ENCODE measurements at places on chromosomes 2 and 18.

GRCh38 chr2:162301151-162301804 is 17.2 kb downstream of the IFIH1 start:
- DNase-seq, result peak; percentile 61

- DNase-seq, result peak; percentile 41
Observed at GRCh38 chr2:8307606-8308180, 374.2 kb upstream of the ID2 start.

GRCh38 chr2:11123856-11124759 is 31.2 kb upstream of the SLC66A3 start:
- peak; percentile 95 for DNase-seq

DNA sequence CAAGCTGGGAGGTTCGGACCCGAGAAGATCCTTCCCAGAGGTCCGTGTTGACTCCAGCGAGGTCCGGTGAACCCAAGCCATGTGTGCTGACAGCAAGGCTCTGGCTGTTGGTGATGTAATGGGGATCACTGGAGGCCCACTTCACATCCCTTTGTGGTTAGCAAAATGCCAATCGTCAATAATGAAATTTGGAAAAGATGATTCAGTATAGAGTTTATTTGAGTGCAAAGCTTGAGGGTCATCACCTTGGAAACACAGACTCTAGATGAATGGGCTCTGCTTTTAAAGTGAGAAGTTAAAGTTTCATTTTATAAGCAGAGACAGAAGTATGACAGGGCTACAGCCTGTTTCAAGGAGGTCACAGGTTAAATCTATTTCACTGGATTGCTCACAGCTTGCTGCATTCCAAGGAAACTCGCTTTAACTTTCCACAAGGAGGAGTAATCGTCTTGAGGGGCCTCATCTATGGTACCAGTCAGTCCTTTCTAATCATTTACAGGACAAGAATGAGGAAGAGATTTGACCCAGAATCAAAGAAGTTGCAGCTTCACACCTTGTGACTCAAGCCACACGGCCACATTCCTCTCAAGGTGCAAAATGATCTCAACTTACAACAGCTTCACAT is 140.5 kb downstream of the TPO start:
- DNase-seq, result peak; percentile 70

DNA sequence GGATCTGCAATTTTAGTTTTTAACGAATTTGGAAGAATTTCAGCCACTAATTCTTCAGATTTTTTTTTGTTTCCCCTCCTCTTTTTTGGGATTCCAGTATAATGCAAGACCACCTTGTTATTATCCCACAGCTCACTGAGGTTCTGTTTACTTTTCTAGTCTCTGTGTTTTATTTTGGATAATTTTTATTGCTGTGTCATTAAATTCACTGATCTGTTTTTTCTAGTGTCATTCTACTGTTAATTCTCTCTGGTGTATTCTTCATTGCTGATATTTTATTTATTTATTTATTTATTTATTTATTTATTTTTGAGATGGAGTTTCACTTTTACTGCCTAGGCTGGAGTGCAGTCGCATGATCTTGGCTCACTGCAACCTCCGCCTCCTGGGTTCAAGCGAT is 32.2 kb downstream of the UBR3 start:
- DNase-seq, result no peak

DNA sequence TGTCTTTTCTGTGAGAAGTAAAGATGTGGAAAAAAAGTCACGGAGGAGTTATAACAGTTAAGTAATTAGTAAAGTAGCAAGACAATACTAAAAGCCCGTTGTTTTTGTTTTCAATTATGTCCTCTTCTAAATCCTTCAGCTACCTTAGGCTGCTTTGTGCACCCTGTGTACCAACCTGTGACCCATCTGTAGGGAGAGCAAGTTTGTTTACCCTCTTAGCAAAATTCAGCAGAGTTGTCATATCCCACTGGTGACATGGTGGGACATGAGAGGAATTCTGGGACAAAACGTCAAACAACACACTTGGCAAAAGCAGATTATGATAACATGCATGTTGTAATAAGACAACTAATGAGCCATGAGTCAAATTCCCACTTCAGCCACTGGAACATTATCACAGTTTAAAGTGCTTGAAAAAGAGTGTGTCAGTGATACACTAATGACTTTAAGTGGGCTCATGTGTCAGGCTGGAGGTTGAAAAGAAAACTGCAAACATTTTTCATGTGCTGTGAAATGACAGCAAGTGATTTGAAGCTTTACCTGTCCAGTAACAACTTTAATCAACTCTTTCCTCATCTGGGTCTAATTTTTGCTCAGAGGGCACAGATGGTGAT is 392.8 kb upstream of the ACVR2A start:
- no peak for DNase-seq

GRCh38 chr2:27940090-27940671 is 49.7 kb downstream of the BABAM2 start:
- DNase-seq, result no peak

GRCh38 chr2:172423160-172423559 is 4.2 kb upstream of the ITGA6 start:
- DNase-seq, result no peak

GRCh38 chr2:48043746-48044145 is 137.4 kb upstream of the FBXO11 start:
- no peak for DNase-seq

GRCh38 chr2:18546567-18546966 is 13.9 kb downstream of the RDH14 start:
- no peak for DNase-seq

- no peak for DNase-seq
Observed at GRCh38 chr2:200820573-200821234, 9.0 kb downstream of the BZW1 start.

All from endodermal cell (in vitro differentiated cells).